G401 (cell line): ENCODE measurements at places on chromosomes 3 and 15.

DNA sequence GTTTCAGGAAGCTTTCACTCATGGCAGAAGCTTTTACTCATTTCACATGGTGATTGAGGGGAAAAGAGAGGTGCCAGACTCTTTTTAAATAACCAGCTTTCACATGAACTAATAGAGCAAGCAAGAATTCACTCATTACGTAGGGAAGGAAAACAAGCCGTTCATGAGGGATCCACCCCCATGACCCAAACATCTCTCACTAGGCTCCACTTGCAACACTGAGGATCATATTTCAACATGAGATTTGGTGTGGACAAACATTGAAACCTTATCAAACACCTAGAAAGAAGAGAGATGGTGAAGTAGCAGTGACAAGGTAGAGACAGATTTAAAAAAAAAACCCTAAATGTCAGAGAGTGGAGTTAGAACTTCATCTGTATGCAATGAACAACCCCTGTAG lies 408.6 kb upstream of the PDZRN3 start:
- DNase-seq, result no peak

- no peak for DNase-seq
Measured at GRCh38 chr3:196641333-196642054, 2.0 kb downstream of the NRROS start.

DNA sequence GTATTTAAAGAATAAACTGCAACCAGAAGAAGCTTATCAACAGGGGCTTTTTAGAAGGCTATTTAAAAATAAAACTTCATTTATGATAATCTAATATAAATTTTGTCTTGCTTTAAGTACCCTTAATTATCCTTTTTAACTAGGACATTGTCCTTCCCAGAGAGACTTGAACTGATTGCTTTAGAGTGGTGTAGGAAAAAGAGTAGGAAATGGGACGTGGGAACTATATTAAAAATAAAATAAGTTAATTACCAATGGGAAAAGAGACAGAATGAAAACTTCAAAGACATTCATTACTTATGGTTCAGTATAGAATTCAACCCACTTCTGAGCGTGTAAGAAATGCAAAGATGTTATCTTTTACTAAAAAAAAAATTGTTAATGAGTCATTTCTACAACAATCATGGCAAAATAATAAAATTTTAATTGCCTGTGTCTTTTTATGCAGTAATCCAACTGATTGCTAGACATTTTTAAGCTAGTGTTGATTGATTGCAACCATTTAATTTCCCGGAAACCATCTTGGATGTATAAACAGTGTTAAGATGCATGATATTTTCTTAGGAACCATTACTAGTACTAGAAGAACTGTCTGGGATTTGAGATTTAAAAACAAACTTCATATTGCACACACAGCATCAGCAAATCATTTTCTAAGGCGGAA lies 298.8 kb upstream of the UMPS start:
- DNase-seq, result no peak

GRCh38 chr3:58581328-58582091 lies 4.3 kb upstream of the FAM107A start:
- peak; percentile 21 for DNase-seq

DNA sequence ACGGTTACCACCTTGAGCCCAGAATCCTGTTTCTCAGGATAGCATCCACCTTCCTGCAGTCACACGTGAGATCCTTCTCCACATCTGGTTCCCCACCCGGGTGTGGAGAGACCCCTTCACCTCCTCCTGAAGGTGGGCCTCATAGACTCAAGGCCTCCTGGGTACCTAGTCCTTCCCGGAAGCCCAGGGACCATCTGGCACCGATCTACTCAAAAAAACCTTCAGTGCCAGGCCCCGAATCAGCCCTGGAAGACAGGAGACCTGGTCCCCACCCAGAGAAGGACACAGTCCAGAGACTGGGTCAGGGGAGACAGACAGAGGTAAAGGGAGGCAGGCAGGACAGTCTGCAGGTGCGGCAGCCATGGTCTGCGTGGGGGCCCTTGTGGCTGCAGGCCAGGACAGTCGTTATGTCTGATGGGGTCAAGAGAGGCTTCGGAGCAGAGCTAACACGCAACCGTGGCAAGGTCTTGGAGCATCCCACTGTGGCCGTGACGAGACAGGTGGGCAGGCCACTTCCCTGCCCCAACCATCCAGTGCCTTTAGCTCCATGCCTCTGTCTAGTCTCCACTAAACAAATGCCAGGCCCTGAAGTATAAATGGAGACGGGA lies 112.2 kb upstream of the ABHD17C start:
- no peak for DNase-seq

DNA sequence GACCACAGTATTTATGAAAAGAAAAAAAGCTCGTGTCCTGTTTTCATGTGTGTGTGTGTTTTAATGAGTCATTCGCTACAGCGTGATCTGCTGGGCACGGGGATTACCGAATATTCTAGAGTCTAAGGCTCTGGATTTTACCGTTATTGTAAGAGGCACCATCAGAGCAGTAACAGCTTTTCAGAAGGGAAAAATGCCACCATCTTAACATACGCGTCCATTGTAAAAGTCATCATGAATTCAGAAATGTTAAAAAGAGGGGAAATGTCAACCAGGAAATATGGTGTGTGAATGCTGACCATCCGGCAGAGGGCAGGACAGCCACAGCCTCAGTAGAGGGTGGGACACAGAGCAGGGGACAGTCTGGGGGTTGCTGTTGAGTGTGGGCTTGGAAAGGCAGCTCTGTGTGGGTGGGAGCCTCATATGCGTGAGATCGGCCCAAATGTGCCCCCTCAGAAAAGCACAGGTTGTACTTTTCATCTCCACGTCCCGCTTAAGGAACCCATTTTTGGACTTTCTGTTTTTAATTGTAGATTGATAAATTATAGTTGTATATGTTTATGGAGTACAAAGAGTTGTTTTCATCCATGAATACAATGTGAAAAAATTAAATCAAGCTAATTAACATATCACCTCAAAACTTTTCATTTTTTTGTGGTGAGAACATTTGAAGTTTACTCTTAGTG lies 69.6 kb downstream of the ASB7 start:
- peak; percentile 11 for DNase-seq

DNA sequence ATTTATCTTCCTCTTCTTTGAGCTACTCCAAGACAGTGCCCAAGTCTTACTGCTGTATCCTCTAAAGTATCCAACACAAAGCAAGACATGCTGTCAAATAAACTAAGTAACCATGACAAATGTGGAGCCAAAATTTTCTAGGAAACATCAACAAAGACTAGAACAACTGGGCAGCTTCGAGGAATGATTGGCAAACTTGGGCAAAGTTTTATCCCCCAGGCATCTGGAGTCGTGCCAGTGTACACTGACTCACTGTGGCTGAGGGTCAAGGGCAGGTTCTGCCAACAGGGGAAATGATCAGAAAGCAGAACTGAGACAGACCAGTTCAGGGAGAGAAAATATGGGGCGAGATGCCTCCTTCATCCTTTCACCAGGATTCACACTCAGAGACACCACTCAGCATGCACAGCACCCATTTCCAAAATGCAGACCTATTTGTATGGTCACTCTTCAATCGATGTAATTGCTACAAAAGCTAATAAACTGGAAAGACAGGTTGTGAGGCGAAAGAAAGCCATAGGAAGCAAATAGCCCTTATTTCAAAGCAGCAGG lies 65.8 kb downstream of the MB21D2 start:
- no peak for DNase-seq
